ENCODE measurements at places on chromosomes 3 and 15. TPM values are rescaled to one million over a fixed set of nuclear protein-coding genes. Genes with fewer than 3 reads are reported as not detected.
A peak's percentile ranks its signal among the peaks of the same experiment; 100 is the strongest.

GRCh38 chr3:193292386-193292785, 51.4 kb downstream of the PLAAT1 start:
- DNase-seq: peak; percentile 68

The GRM2 gene
- not detected for total RNA-seq

DNA sequence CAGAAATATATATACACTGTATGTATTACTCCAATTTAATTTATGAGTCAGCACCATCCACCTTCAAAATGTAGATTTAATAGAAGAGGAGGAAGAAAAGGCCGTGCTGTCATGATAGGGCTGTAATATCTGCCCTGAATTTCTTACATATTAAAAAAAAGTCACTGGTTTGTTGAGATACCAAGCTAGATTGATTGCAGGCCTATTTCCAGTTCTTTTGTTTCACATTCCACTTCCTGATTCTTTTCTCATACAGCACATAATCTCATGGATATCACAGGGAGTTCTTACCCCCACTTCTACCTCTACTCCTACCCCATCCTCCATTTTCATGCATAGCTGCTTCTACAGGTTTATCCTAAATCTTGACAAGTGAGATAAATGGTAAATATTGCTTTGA, 290.3 kb downstream of the ZBTB20 start:
- DNase-seq: no peak

The REC114 gene
- total RNA-seq: not detected

- DNase-seq: peak; percentile 71
Observed at GRCh38 chr3:59809710-59810444, 760.1 kb upstream of the CFAP20DC start.

DNA sequence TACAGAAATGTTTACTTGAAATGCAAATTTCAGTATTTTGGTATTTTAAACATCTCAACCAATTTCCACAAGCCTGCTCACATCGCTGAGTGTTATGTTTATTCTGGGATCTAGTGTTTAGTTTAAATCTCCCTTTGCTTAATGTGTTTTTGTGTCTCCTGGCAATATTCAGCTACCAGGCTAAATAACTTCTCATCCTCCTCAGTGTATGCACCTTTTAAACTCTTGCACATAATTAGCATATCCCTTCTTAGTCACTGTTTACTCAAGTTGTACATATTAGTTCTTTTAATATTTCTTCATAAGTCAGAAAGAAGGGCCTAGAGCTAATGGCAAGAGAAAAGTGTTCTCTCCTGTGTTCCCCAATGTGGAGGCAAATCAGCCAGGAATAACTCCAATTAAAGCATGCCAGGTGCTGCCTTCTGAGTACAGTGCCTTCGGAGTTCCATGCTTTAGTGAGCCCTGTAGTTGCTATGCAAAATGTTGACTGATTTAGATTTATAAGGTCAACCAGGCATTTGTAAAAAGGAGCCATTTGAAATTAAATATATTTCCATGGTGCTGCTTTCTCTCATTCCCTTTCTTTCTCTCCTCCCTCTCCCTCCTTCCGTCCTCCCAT, 234.3 kb downstream of the GAP43 start:
- peak; percentile 22 for DNase-seq

The NR1I2 gene
- total RNA-seq: not detected

DNA sequence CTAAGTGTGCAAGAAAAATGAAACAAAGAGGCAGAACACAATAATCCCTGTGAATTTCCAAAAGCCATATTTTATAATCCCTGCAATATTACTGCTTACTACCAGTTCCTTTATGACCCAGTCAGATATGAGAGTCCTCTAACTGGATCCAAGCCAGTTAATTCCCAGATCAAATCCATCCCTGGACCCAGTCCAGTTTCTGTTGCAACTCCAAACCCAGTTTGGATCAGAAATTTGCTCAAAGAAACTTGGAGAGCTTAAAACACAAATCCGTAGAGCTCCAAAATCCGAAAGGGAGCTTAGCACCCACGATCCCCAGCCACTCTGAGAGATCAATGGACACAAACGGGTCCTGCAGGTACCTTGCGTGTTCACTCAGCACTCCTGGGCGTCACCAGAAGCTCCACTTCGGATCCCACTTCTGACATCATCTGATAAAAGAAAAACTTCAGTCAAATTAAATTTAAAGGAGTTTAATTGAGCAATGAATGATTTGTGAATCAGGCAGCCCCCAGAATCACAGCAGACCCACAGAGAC, 32.6 kb upstream of the THUMPD3 start:
- DNase-seq: no peak

The COL8A1 gene
- 225 TPM for total RNA-seq
